Neural progenitor cell (in vitro differentiated cells): ENCODE measurements at places on chromosomes 11 and 22. TPM values are rescaled to one million over a fixed set of nuclear protein-coding genes. Genes with fewer than 3 reads are reported as not detected.

Gene SCGB2A2
- total RNA-seq = not detected in 2 replicates

Gene GLB1L3
- total RNA-seq = 0.09 TPM in 1 of 2 replicates, not detected in the other

Gene SHISAL1
- total RNA-seq = 4.4 and 5.7 TPM in 2 replicates

Gene IFITM10
- total RNA-seq = 0.34 TPM in 1 of 2 replicates, not detected in the other

Gene CBLIF
- not detected in 2 replicates for total RNA-seq

Gene TEX54
- total RNA-seq = not detected in 2 replicates

Gene POLD3
- total RNA-seq = 45.4 and 56.9 TPM in 2 replicates

Gene SLC22A9
- total RNA-seq = not detected in 2 replicates

Gene SCGB1A1
- total RNA-seq = not detected in 2 replicates

Gene HTR3A
- 0.19 TPM in 1 of 2 replicates, not detected in the other for total RNA-seq

Gene KRTAP5-8
- total RNA-seq = not detected in 2 replicates

DNA sequence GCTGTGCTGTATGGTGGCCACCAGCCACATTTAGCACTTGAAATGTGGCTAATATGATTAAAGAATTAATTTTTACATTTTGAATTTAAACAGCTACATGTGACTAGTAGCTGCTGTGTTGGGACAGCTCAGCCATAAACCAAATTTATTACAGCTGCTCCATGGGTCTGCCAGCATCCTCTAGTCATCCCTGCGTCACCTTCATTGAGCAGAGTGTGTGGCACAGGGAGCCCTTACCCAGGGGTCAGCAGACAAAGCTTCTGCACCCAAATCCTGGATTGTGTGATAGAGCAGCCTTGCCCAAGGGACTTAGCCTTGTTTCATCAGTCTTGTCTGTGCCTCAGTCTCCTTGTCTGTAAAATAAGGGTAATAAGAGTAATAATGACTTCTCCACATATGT is 19.4 kb upstream of the ACCSL start:
- peaks cover 32% of the 10 kb centered on the region for H3K4me1 ChIP-seq
- no peaks in the 10 kb centered on the region for H3K27me3 ChIP-seq
- no peak overlapping the region for H3K27ac ChIP-seq
- no peak for DNase-seq

GRCh38 chr11:113271551-113272245 is 42.7 kb upstream of the TTC12 start:
- H3K27ac ChIP-seq = no peak overlapping the region
- DNase-seq = no peak
- no peaks in the 10 kb centered on the region for H3K36me3 ChIP-seq
- H3K4me3 ChIP-seq = no peak overlapping the region
- peaks cover 29% of the 10 kb centered on the region for H3K4me1 ChIP-seq

GRCh38 chr11:77617892-77618291 is 19.7 kb downstream of the CLNS1A start:
- no peak overlapping the region for H3K4me3 ChIP-seq
- peaks cover 25% of the 10 kb centered on the region for H3K36me3 ChIP-seq
- H3K27ac ChIP-seq = no peak overlapping the region
- no peaks in the 10 kb centered on the region for H3K4me1 ChIP-seq

DNA sequence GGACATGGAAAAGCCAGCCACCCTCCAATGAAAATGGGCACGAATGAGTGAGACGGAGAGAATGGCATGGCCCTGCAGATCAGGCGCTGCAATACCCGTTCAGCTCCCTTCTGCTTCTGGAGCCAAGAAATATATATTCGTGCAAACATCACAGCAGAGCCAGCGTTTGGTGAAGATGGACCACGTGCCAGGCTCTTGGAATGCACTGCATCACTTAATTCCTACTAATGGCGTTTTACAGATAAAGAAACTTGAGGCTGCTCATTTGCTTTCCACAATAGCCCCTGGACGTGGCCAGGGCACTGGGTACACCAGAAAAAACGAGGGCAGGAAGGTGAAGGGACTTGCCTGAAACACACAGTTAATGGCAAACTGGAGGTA is 1.6 kb upstream of the FXYD2 start:
- no peak overlapping the region for H3K27ac ChIP-seq
- peaks cover 4% of the 10 kb centered on the region for H3K4me1 ChIP-seq
- H3K4me3 ChIP-seq = no peak overlapping the region
- no peaks in the 10 kb centered on the region for H3K27me3 ChIP-seq
- DNase-seq = no peak

DNA sequence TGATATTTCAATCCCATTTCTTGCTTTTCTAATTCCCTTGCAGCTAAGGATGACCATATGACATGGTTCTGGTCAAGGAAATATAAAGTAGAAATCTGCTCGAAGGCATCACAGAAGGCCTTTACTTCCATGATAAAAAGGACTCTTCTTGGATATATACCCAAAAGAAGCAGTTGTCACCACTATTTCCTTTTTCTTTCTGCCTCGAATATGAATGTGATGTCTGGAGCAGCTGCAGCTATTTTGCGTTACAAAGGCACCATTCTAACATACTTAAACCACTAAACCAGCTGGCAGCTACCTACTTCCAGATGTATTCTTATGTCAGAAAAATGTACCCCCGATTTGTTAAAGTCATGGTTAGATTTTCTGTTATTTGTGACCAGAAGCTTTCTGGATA is 18.9 kb downstream of the EXPH5 start:
- no peaks in the 10 kb centered on the region for H3K4me1 ChIP-seq
- H3K36me3 ChIP-seq = no peaks in the 10 kb centered on the region
- DNase-seq = no peak

- H3K27ac ChIP-seq = no peak overlapping the region
- no peak overlapping the region for H3K4me3 ChIP-seq
- no peak for DNase-seq
- no peaks in the 10 kb centered on the region for H3K4me1 ChIP-seq
- H3K27me3 ChIP-seq = peaks cover 49% of the 10 kb centered on the region
These were observed 72.7 kb downstream of the IGLL5 start for GRCh38 chr22:22960307-22960706.

- H3K4me3 ChIP-seq = no peak overlapping the region
- H3K27me3 ChIP-seq = no peaks in the 10 kb centered on the region
- H3K4me1 ChIP-seq = peaks cover 75% of the 10 kb centered on the region
These were observed 49.5 kb downstream of the LGR4 start for GRCh38 chr11:27423125-27423524.

- H3K4me3 ChIP-seq = no peak overlapping the region
- H3K4me1 ChIP-seq = peaks cover 8% of the 10 kb centered on the region
- H3K27me3 ChIP-seq = no peaks in the 10 kb centered on the region
These were observed 9.1 kb upstream of the SREBF2 start for GRCh38 chr22:41823797-41824196.

DNA sequence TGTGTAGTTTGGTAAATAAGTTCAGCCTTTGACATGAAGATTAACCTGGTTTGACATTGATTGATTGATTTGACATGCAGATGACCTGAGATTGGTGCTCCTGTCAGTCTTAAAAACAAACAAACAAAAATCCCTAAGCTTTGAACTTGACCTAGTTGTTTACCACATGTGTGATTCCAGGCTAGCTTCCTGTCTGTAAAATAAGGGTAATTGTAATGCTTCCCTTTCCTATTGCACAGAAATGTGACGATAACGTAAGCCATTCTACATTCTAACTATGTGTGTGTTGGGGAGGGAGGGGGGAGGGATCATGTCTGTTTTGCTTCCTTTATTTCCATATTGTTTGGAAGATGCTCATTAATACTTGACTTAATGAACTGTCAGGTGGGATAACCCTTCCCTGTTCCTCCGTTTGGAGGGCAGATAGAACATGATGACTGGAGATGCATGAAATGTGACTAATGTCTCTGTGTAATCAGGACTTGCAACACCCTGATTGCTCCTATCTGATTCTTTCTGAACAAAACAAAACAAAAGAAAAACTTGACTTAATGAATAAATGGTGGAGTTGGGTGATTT is 106.1 kb upstream of the CLMP start:
- no peak for DNase-seq
- H3K27ac ChIP-seq = no peak overlapping the region
- peaks cover 47% of the 10 kb centered on the region for H3K27me3 ChIP-seq
- H3K4me3 ChIP-seq = no peak overlapping the region
- H3K4me1 ChIP-seq = peaks cover 20% of the 10 kb centered on the region

GRCh38 chr11:129313541-129314297 is 61.9 kb upstream of the BARX2 start:
- H3K27me3 ChIP-seq = no peaks in the 10 kb centered on the region
- H3K36me3 ChIP-seq = no peaks in the 10 kb centered on the region
- H3K27ac ChIP-seq = no peak overlapping the region
- DNase-seq = no peak

DNA sequence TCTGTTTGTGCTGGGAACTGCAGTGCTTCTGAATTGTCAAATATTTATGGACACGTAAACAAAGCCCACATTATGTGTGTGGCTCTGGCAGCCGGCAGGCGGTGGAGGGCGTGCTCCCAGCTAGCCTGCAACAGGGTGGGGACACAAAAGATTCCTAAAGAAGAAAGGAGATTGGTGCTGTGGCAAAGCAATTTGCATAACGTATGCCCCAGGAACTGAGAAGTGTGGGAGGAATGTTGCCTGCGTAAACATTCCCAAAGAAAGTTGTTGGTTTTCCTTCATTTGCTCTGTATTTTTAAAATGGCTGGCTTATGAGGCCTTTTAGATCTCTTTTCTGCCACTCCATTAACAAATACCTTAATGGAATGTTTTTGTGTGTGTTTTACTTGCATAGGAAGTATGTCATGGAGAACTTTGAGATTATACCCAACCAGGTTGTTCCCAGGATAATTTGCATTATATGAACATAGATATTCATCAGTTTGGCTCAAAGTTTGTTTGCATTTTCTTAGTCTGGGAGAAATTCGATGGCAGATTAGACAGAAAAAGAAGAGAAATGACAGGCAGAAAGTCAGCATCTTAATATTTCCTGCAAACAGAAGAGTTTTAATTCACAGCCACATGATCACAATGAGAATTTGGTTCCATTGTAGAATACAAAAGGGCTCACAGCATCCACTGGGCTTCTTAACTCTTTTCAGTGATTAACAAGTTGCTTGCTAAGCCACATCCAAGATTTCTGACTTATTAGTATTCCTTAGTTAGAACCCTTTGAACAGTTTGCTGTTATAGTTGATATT is 41.8 kb upstream of the DLAT start:
- peak; percentile 91 for DNase-seq
- H3K27me3 ChIP-seq = no peaks in the 10 kb centered on the region
- H3K4me3 ChIP-seq = peak overlapping the region; percentile 36
- H3K4me1 ChIP-seq = peaks cover 38% of the 10 kb centered on the region
- H3K36me3 ChIP-seq = no peaks in the 10 kb centered on the region

DNA sequence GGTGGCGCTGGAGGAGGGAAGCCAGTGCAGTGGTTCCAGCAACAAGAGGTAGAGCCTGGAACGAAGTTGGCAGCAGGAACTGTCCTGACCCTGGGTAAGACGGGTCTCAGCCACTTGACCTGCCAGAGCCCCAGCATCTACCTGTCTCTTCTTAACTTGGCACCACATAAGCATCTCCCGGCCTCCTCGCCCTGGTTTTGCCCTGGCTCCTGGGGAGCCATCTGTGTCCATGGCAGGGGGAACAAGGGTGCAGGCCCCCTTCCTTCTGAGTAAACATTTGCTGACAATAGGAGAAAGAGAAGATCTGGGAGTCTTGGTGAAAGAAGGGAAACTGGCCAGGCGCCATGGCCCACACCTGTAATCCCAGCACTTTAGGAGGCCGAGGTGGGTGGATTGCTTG is 12.8 kb downstream of the P2RY2 start:
- no peak overlapping the region for H3K27ac ChIP-seq
- peaks cover 14% of the 10 kb centered on the region for H3K4me1 ChIP-seq
- DNase-seq = no peak
- H3K4me3 ChIP-seq = no peak overlapping the region
- no peaks in the 10 kb centered on the region for H3K27me3 ChIP-seq
- no peaks in the 10 kb centered on the region for H3K36me3 ChIP-seq

- peaks cover 30% of the 10 kb centered on the region for H3K27me3 ChIP-seq
- no peak overlapping the region for H3K4me3 ChIP-seq
- no peaks in the 10 kb centered on the region for H3K4me1 ChIP-seq
- H3K27ac ChIP-seq = no peak overlapping the region
- no peak for DNase-seq
These were observed 19.7 kb upstream of the IL17REL start for GRCh38 chr22:50032109-50032871.

DNA sequence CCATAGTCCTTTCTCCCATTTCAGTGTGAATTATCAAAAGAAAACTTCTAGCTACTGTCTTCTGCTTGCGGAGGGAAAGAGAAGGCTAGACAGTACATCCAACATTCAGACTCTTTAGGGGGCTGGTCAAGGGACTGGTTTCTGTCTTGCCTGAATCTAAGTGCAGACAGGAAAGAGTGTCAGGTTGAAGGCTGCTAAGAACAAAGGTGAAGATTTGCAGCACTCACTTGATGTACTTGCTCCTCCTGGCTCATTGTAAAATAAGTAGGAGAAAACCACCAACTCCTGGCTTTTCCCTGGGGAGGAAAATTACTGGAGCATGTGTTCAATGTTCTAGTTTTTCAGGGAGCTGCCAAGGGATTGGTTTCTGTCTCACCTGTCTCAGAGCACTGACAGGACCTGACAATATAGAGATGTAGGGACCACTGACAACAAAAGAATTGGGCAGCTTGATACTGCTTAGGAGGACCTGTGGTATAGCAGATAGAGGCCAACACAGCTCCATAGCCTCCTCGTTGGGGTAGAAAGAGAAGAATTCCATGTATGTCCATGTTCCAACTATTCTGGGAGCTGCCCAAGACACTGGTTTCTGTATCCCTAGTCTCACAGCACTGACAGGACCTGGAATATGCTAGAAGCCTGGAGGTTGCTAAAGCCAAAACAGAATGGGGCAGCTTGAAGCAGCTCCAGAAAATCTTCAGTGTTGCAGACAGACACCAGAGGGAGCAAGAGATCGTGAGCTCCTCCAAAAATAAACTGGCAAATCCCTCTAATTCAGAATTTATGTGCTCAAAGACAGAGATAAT is 39.7 kb upstream of the MMP12 start:
- no peaks in the 10 kb centered on the region for H3K36me3 ChIP-seq
- H3K27ac ChIP-seq = no peak overlapping the region

- no peak for DNase-seq
- no peaks in the 10 kb centered on the region for H3K36me3 ChIP-seq
- H3K27ac ChIP-seq = no peak overlapping the region
- no peak overlapping the region for H3K4me3 ChIP-seq
- peaks cover 1% of the 10 kb centered on the region for H3K4me1 ChIP-seq
These were observed 133.8 kb downstream of the OSBP2 start for GRCh38 chr22:30828187-30829155.

- H3K36me3 ChIP-seq = no peaks in the 10 kb centered on the region
- H3K27me3 ChIP-seq = no peaks in the 10 kb centered on the region
- no peak overlapping the region for H3K27ac ChIP-seq
- H3K4me3 ChIP-seq = no peak overlapping the region
These were observed 157.5 kb downstream of the WNT11 start for GRCh38 chr11:76048763-76049162.

- no peak overlapping the region for H3K27ac ChIP-seq
- DNase-seq = no peak
- H3K4me1 ChIP-seq = peaks cover 52% of the 10 kb centered on the region
- no peaks in the 10 kb centered on the region for H3K36me3 ChIP-seq
These were observed 195 bp upstream of the CREB3L1 start for GRCh38 chr11:46277313-46277621.

GRCh38 chr11:34997952-34998528 is 81.6 kb downstream of the PDHX start:
- H3K36me3 ChIP-seq = no peaks in the 10 kb centered on the region
- H3K27me3 ChIP-seq = no peaks in the 10 kb centered on the region
- DNase-seq = no peak
- no peak overlapping the region for H3K27ac ChIP-seq
- no peaks in the 10 kb centered on the region for H3K4me1 ChIP-seq

GRCh38 chr11:363948-364761 is 5.1 kb upstream of the B4GALNT4 start:
- no peaks in the 10 kb centered on the region for H3K4me1 ChIP-seq
- H3K27ac ChIP-seq = no peak overlapping the region
- H3K36me3 ChIP-seq = no peaks in the 10 kb centered on the region
- no peak overlapping the region for H3K4me3 ChIP-seq
- no peak for DNase-seq

- H3K4me1 ChIP-seq = peaks cover 32% of the 10 kb centered on the region
- no peaks in the 10 kb centered on the region for H3K27me3 ChIP-seq
- no peaks in the 10 kb centered on the region for H3K36me3 ChIP-seq
- H3K27ac ChIP-seq = no peak overlapping the region
These were observed 1.3 kb downstream of the ACTN3 start for GRCh38 chr11:66548041-66548440.
